Heart left ventricle (tissue), 16 donors: ENCODE measurements at places on chromosomes 7 and 10. TPM values are rescaled to one million over a fixed set of nuclear protein-coding genes. Genes with fewer than 3 reads are reported as not detected.

DNA sequence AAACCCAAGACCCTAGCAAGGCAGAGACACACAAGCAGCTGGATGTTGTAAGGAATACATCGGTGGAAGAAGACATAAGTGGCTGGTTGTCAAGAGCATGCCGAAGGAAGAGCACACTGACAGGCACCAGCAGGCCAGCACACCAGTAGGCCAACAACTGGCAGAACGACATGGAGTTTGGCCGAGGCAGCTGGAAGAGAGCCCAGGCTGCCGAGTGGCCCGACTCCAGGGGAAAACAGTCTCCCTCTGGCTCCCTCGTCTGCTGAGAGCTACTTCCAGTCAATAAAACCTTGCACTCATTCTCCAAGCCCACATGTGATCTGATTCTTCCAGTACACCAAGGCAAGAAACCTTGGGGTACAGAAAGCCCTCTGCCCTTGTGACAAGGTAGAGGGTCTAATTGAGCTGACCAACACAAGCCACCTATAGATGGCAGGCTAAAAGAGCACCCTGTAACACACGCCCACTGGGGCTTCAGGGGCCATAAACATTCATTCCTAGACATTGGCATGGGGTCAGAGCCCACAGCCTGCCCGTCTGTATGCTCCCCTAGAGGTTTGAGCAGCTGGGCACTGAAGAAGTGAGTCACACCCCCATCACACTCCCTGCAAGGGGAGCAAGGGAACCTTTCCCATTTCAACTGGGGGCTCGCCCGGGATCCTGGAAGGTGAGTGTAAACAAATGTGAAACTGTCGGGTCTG lies 14.7 kb upstream of the TNS3 start:
- DNase-seq = peak; percentile 62

DNA sequence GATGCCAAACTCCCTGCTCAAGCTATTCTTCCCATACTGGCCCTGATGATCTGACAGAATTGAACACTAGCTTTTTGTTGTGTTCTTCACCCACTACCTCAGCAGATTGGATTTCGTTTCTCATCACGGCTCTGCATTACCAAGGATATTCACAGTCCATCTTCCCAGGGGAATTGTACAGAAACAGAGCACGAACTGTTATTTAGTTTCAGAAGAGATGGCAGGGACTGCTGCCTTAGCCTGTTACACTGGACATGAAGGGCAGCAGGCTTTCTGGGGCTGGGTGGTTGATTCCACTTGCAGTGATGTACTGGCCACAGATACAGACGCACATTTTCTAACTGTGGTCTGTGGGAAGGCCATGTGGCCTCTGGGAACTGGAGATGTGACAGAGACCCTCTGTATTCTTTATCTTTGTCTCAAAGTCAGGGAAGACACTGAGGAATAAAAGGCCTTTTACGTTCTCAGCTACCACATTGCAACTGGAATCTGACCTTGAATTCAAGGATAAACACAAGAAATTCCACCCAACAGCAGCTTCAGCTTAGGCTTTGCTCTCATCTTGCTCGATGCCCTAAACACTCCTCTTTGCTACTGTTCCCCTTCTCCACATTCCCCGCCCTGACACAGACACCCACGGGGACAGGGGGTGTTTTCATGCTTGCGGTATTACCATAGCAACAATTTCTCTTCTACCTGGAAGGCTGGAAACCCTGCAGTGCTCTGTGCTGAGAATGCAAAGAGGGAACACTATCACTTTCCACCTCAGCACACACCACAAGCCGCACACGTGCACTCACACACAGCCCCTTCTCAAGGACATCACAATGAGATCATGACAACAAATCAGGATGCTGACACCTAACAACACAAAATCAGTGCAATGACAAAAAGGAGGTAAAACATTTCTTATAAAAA lies 81.7 kb downstream of the RNF216 start:
- DNase-seq = no peak

The TEX36 gene
- total RNA-seq = not detected

The CLRN3 gene
- total RNA-seq = not detected

GRCh38 chr10:77715088-77715487 lies 77.5 kb upstream of the KCNMA1 start:
- DNase-seq = no peak

GRCh38 chr10:124403548-124403947 lies 15.2 kb downstream of the OAT start:
- DNase-seq = peak; percentile 46

DNA sequence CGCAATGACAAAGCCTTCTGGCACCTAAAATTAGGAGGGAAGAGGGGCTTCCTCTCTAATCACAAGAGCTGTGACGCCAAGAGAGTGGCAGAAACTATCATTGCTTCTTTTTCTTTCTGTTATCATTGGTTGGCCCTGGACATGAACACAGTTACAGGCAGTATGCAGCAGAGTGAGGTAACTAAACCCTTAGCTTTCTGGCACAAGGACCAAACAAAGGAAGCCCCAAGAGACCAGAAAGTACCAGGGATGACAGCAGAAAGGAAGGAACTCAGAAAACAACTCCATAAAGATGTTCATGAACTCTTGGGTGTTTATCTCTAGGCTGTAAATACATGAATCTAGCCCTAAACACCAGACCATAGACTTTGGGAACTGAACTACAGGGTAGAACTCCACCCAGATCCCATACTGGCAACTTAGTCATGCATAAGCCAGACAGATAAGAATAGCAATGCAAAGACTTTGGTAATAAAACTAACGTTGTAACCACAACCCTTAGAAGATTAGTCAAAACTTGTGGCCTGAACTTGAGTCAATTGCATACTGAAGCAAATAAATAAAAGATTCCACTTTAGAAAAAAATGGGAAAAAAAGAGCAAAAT lies 195.7 kb upstream of the PTN start:
- no peak for DNase-seq

The PGAM2 gene
- 474 TPM for total RNA-seq

DNA sequence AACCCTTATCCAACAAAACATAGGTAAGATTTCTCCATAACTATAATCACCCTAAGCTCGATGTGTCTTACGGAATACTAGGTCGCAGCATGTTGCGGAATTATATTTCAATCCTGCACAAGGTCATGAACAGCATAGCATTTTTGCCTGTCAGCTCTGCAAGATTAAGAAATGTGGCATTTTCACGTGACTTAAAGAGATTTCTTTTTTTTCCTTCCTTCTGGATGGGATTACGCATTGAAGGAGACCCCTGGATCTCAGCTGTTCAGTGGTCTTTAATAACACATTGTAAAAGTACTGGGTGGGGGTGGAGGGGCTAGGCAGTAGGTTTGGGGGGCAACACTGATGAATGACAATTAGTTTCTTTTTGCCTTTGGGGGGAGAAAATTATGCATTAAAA lies 106.7 kb downstream of the CUBN start:
- DNase-seq = no peak

DNA sequence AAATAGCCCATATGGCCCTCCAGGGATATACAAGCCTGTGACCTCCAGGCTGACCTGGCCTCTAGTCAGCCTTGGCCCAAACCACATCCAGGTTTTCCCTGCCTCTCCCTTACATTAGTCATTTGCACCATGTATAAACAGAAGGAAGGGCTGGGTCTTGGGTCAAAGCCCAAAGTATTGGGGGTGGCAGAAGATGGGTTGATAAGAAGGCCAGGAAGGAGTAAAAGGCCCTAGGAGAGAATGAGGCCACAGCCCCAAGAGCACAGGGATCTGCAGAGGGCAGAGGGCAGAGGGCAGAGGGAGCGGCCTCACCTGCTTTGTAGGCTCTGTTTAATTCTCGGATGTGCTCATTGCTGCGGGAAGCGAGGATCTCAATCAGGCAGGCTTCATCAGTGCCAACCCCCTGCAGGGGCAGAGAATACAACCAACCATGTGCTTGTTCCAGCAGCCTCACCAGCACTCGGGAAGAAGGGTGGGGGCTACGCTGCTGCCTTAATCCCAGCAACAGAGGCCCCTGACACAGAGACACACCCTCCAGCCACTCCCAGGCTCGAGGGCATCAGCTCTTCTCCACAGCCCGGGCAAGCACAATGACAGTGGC lies 31.3 kb downstream of the PLAC9 start:
- DNase-seq = no peak

The CNPY1 gene
- total RNA-seq = not detected

GRCh38 chr7:41847151-41847550 lies 144.3 kb upstream of the INHBA start:
- no peak for DNase-seq

The TCAF2 gene
- total RNA-seq = 0.72 TPM

The KCNIP2 gene
- 87.1 TPM for total RNA-seq

DNA sequence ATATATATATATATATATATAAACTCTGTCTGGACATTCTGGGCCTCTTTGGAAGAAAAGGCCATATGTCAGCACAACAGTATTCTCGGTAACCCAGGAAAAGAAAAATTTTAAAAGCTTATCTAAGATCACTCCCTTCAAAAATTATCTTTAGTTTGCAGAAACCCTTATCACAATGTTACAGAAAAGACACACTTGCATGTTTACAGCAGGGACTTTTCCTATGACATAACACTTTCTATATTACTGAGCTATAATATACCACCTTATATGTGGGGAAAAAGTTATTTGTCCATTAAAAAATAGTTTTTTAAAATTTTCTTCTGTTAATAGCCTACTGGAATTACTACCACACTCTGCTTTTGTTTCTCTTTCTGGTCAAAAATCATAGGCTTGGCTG lies 25.4 kb downstream of the ANKRD61 start:
- no peak for DNase-seq

GRCh38 chr10:131485732-131486131 lies 174.2 kb upstream of the TCERG1L start:
- no peak for DNase-seq

DNA sequence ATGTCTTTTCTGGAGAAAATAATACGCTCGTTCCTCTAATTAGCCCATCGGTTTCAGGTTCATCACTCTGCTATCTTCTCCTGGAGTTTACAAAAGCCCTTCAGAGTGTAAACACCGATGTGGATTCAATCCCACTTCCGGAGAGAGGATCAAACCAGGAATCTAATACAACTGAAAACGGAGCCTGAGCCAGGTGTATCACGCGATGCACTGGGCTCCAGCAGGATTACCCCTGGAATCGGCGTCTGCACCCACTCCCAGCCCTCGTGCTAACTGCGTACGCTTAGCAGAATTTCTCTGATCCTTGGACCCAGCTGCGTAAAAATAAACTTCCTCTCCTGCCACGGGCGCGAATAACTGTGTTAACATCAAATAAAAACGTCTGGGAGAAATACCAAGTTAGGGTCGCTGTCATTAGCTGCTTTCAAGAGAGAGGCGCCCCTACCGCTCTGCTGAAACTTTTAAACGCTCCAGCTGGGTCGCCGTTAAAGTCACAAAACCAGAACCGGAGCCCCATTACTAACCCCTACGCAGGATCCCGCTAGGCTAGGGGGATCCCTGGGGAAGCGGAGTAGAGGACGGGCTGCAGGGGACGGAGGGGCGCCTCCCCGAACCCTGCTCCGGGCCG lies 502 bp downstream of the ZNF3 start:
- DNase-seq = no peak

DNA sequence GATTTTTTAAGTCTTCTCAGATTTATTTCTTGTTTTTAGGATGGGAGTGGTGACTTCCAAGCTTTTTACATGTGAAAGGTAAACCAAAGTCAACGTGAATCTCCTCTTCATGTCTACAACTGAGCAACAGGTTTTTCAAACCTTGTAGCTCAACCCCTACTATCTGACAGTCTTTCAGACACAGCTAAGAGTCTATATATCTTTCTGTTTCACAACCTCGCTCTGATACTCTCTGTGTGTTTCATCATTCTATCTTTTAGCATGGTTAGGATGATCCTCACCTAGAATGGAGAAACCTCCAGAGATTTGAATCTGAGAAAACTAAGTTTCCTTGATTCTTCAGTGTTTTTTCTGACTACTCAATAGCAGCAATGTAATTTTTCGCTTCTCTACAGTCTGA lies 96.1 kb downstream of the EPDR1 start:
- no peak for DNase-seq

The AASS gene
- total RNA-seq = 28.0 TPM

DNA sequence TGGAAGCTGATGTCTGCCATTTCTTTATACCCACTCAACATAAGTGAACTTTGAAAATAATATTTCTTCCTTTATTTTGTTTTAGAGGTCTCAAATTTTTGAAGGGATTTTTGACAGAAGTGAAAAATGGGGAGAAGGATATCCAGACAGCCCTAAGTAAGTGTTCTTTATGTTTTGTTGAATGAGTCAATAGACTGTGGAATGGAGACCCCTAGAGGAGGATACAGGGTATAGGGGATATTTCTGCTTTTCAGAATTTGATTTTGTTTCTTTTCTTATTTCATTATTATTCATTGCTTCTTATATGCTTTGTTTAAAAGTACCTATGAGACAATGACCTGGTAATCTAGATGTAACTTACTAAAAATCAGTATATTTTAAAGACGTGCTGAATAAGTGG lies 34.4 kb downstream of the PLEKHA8 start:
- no peak for DNase-seq

DNA sequence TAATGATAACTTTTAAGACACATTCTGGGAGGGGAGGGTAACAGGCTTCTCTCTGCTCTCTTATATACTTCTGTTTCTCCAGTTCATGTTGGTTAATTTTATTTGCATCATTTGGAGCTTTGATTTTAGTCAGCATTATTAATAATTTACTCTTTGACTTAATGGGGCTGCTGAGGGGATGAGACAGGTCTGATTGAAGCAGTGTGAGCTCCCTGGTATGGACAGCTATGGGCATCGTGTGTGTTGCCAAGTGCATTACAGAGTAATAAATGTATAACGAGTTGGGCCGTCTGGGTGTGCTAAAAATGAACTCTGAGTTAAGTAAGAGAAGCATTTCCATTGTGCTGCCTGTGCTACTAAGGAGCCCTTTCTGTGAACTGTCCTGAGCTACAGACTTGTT lies 31.7 kb upstream of the IKZF1 start:
- DNase-seq = no peak

The CHST3 gene
- 19.1 TPM for total RNA-seq

DNA sequence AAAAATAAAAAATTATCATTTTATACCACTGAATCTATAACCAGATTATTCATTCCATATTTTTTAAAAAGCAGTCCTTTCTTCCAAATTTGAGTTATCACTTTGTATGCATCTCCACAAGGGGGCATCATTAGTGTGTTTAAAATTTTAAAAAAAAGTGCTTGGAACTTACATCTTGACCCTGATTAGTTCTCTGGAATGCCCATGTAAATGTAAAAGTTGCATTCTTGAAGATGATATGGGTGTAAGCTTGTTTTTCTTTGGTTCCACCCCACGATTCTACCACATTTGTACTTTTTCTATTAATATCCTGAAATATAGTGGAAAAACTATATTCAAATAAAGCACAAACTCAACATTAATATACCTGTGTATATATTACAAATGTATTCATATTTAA lies 144.9 kb downstream of the ELAPOR2 start:
- no peak for DNase-seq

DNA sequence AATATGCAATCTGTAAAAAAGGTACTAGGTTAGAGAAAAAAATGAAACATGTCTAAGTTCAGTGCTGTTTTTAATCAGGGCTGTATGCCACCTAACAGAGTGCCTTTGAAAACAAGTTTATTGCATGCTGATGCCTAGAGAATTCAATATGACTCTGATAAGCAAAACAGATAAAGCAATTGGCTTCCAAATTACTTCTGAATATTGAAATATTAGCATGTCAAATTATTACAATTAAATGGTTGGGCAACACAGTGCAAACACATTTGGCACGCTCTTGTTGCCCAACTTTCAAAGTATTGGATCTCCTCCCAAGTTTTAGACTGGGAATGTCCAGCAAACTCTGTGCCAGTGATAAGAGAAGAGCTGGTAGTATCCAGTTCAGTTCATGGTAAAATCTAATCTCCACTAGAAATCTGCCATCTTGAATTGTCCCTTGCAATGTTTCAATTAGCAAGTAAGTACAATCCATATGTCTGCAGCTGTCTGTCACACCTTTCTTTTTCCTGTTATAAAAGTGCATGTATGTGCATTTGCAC lies 65.2 kb upstream of the FAM133B start:
- DNase-seq = no peak
